ENCODE measurements at places on chromosomes 2 and 18.

DNA sequence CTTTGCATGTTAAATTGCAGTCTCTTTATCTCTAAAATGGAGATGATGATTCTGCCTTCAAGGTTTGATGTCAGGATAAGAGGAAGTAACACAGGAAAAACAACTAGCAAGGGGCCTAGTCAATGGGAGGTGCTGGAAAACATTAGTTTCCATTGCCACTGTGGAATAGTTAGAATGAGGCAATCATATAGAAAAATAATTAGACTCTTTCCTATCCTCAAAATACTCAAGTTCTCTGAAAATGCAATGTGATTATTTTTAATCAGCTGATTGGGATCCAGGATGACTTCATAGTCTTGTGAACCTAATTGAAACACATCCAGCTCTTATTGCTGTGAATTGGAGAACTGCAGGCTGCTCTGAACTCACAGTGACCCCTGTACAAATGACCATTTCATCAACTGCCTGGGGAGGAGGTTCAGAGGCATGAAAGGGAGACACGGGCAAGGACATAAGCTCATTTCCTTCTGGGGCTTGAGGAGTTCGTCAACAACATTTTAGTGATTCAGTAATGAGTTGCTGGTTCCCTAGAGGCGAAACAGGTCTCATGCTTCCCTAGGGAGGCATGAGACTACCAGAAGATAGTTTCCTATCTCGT is 422.5 kb downstream of the LPIN1 start:
- DNase-seq = no peak

GRCh38 chr2:241788572-241788971 is 11.9 kb downstream of the GAL3ST2 start:
- no peak for DNase-seq

DNA sequence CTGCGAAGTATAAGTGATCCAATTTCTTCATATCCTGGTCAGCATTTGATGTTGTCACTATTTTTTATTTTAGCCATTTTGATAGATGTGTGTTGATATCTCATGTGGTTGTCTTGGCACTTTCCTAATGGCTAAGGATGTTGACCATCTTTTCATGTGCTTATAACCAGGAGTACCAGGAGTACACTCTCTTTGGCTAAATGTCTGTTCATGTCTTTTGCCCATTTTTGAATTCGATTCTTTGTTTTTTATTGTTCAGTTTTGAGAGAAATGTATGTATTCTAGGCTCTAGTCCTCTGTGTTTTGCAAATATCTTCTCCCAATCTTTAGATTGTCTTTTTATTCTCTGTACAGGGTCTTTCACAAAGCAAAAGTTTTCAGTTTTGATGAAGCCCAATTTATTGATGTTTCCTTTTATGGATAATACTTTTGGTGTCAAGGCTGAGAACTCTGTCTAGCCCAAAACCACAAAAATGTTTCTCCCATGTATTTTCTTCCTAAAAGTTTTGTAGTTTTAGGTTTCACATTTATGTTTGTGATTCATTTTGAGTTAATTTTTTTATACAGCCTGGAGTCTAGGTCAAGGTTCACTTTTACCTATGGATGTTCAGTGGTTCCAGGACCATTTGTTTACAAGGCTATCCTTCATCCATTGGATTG is 65.4 kb downstream of the SDC1 start:
- no peak for DNase-seq

GRCh38 chr2:89767572-89768435 is 1076.3 kb downstream of the RPIA start:
- DNase-seq = no peak

DNA sequence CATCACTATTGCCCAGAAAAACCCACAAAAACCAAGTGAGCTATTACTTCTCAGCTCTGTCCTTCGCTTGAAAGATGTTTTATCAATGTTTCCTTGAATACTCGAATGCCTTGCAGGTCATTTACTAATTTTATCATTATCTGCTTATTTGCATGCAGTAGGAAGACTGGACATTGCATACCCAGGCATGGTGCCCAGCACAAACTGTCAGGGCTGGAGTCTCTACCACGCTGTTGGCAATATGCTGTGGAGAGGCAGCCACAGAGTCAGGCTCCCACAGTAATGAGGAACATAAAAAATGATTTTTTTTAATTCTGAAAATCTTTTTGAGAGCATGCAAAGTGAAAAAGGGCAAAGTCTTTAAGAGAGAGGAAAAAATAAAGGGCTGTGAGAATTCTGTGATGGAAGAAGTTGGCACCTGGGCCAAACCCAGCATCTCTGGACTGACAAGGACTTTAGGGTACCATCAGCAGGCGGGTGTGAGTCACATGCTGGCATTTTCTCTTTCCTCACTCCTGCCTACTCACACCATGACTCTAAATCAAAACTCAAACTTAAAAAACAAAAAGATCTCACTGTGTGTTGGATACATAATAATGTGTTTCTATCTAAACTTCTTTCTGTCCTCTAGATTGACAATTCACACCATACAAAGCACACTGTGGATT is 709.8 kb upstream of the FANCL start:
- no peak for DNase-seq

- DNase-seq = peak; percentile 64
Measured at GRCh38 chr2:231925303-231926179, 655 bp downstream of the NPPC start.
